ENCODE measurements at places on chromosomes 13 and 19.

DNA sequence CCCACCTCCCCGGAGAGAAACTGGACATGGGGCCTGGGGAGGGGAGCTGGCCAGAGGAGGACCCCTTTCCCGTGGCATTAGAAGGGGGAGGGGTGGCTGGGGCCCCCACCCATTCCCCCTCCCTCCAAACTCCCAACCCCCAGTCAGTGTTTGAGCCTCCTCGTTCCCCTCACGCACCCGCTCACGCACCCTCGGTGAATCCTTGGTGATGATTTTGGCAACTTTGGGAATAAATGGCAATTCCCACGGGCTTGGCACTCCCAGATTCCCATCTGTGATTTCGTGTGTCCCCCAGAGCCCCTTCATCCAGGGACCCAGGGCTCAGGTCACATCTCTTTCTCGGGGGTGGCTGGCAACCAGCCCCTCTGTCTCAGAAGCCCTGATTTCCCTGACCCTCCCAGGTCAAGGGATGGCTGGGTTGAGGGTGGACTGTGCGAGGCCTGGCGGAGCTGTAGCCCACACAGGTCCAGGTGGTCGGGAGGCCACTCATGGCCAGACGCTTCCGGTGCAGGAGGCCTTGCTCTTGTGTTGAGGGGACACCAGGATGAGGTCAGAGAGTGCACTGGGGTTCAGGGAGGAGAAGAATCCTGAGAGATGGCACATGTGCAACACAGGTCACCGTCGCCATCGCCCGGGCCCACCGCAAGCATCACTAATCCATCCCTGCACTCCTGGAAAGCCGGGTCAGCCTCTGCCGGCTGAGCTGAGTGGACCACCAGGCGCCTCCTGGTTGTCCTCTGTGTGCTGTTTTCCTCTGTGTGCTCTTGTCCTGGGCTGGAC is 20.7 kb downstream of the EPN1 start:
- DNase-seq, result no peak

- DNase-seq, result no peak
Measured at GRCh38 chr13:29577136-29578051, 18.1 kb downstream of the SLC7A1 start.

- DNase-seq, result no peak
Measured at GRCh38 chr19:41434450-41434849, 5.3 kb downstream of the DMAC2 start.

- DNase-seq, result no peak
Measured at GRCh38 chr19:58352760-58353671, at the start of gene A1BG. A1BG (minus strand) TSS chr19:58353492; CDS start chr19:58353437, 55 bp downstream.

DNA sequence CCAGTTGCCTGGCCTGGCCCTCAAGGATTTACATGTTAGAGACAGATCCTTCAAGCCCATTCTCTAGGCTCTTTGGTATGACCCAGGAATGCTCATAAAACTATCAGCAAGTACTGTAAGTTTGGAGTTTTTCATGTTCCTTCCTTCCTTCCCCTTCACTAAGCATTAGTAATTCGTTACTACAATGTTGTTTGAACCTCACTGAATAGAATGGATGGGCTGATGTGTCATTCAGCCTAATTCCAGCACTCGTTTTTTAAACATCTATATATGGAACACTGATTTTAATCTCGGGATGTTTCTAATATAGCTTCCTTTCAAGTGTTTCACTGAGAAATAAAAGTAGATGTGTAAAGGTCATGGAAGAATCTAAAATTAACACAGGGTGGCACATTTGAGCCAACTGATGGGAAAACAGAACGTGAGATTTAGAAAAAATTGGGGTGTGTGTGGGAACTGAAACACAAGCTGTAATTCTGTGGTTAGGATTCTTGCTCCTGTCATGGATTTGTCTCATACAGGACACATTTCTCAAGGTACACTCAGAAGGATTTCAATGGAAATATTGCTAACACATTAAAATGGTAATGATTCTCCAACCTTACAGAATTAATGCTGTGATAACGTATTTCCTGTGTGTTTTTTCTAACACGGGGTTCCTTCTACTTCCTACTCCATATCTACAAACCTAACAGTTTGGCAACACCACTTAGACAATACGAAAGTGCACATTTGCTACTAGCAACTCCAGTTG is 93.4 kb downstream of the FLT1 start:
- peak; percentile 43 for DNase-seq

DNA sequence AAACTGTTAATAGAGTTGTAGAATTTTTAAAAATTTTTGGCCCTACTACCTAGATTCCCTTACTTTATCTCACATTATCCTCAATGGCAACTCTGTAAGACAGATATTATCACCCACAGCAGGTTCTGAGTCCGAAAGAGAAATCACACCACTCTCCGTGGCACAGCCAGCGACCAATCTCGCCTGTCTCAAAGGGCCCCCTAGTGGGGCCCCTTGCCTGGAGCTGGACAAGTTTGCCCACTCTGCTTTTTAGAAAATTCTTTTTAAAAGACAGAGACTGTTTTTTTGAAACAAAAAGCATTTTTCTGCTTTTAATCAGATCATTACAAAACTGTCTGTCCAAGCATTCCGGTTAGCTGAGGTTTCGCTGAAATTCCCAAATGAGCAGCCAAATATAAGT is 21.7 kb downstream of the PHF11 start:
- DNase-seq, result peak; percentile 10

DNA sequence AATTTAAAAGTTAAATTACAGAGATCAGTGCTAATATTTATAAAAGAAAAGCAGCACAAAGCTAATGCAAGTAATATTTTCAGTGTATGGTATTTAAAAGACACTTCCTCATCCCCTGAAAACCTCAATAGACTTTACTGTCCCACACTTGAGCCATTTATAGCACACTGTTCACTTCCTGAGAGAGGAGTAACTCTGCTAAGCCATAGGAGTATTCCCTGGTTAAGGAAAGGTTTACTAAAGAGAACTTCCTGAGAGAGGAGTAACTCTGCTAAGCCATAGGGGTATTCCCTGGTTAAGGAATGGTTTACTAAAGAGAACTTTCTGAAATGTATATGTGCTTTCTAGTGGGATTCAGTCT is 159.4 kb downstream of the NHLRC3 start:
- no peak for DNase-seq

DNA sequence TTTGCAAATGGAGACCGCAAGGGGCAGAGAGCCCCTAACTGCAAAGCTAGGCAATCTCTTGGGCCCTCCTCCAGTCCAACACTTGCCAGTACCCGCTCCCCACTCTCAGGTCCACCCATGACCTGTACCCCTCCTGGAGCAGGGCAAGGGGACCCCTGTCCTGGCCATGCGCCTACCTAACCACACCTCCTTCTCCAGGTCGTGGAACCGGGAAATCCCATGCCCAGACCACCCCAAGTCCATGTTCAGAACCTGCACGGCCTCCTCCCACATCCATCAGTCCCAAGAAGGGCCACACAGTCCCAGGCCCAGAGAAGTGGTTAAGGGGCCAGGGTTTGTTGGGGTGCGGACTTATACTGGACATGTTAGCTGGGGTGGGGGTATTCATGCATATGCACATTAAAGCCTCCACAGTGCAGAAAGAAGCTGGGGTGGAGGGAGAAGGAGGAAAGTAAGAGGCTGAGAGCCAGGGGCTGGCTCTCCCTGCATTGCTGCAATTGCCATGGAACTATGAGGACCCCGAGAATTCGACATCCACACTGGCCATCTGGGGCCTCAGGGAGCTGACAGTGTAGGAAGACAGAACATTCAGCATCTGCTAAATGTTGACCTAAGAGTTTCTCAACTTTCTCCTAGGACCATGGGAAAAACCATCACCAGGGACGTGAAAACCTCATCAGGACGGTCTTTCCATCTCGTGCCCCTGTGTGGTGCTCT is 39.0 kb downstream of the HSPH1 start:
- no peak for DNase-seq

DNA sequence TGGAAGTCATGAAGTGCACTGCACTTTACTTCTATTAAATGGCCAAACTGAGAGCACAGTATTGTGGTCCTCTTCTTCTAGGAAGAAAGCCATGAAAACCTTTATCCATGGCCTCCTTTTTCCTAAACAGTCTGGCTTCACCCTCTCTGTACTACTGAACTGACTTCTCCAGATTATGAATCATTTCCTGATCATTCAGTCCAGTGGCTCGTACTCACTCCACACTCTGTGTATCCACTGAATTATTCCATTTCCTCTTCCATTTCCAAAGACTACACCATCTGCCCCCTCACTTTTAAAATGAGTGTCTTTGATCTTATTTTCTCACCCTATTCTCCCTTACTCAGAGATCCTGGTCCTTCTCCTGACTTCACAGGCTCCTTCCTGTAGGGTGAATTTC is 29.7 kb upstream of the FREM2 start:
- no peak for DNase-seq

DNA sequence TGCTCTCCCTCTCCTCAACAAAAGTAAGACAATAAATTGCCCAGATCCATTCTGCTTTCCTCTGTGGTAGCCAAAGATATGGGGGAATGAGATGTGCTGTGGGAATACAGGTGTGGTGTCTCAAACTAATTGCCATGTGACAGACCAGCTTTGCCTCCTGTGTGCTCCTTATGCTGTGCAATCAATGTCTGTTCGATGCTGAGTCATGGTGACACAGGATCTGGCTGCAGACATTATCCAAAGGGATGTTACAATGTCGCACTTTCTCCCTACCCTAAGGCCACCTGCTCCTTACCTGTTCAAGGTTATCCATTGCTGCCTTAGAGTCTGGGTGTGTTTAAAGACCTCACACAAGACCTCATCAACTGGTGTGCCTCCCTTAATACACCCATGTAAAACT is 32.5 kb downstream of the FGF14 start:
- no peak for DNase-seq

DNA sequence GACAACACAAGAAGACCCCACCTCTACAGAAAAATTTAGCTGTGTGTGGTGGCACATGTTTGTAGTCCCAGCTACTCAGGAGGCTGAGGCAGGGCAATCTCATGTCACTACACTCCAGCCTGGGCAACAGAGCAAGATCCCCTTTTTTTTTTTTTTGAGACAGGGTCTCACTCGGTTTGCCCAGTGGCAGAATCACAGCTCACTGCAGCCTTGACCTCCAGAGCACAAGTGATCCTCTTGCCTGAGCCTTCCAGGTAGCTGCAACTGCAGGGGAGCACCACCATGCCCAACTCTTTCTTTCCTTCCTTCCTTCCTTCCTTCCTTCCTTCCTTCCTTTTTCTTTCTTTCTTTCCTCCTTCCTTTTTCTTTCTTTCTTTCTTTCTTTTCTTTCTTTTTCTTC is 4.2 kb upstream of the CLEC4G start:
- DNase-seq, result no peak

GRCh38 chr13:26300140-26300539 is 46.2 kb downstream of the CDK8 start:
- DNase-seq, result no peak

GRCh38 chr13:44433863-44434765 is 60.5 kb downstream of the SERP2 start:
- DNase-seq, result no peak

GRCh38 chr19:18174983-18175382 is 1.4 kb downstream of the IFI30 start:
- DNase-seq, result no peak

- no peak for DNase-seq
Measured at GRCh38 chr13:40490086-40490758, 176.2 kb downstream of the FOXO1 start.

- DNase-seq, result peak; percentile 48
Measured at GRCh38 chr19:29966588-29967249, 24.7 kb downstream of the URI1 start.

GRCh38 chr19:51224163-51224641 is 678 bp upstream of the CD33 start:
- DNase-seq, result no peak

- DNase-seq, result no peak
Measured at GRCh38 chr13:97215325-97215724, 6.8 kb upstream of the MBNL2 start.

- no peak for DNase-seq
Measured at GRCh38 chr13:110419381-110419791, 112.3 kb downstream of the COL4A2 start.

- DNase-seq, result no peak
Measured at GRCh38 chr13:110989331-110989730, 74.5 kb upstream of the ANKRD10 start.

DNA sequence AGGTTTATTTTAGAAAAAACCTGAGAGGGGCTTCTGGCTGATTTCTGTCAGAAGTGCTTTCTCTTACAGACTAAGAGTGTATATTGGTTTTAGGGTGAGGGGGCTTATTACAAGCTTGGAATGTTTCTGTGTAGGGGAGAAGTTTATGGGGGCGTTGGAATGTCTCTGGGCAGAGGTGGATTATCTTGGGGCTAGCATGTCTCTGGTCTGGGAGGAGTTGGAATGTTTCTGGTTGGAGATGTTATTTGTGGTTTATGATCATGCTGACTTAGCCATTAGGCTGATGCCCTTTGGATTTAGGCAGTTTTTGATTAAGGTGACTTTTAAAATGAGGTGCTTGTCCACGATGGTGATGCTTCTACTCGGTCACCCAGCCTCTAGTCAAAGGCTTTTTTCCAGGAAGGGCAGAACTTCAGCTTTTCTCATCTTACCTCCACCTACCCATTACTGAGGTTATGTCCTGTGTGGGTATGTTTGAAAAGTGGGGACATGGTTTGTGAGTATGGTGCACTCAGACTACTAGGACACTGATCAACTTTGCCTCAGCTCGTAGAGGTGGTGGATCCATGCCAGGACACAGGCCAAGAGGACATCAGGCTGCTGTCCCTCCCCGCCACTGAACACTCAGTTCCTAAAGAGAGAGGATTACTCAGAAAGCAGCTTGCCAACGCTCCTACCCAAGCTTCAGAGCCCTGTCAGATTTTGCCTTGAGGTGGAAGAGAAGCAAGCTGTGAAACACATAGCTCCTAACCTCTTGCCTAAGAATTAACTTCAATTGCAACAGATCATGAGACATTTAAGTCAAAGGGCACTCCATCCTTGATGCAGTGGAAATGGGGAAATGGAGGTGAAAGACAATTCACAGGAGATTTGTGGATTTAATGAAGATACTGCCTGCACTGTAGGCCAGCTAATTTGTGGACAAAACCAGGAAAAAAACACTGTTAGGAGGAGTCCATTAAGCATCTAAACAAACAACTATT is 63.6 kb downstream of the ZNF44 start:
- DNase-seq, result no peak

DNA sequence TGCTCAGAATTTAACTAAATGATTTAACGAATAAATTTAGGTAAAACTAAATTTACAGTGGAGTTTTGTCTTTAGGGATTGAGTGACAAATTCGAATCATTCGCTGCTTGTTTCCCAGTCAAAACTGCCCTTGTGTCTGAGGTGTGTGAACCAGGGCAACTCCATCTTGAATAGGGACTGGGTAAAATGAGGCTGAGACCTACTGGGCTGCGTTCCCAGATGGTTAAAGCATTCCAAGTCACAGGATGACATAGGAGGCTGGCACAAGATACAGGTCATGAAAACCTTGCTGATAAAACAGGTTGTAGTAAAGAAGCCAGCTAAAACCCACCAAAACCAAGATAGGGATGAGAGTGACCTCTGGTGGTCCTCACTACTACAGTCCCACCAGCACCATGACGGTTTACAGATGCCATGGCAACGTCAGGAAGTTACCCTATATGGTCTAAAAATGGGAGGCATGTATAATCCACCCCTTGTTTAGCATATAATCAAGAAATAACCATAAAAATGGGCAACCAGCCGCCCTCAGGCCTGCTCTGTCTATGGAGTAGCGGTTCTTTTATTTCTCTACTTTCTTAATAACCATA is 10.2 kb upstream of the ANKRD10 start:
- DNase-seq, result no peak

GRCh38 chr13:40580566-40581276 is 85.7 kb downstream of the FOXO1 start:
- no peak for DNase-seq

Measured in GM12865 (cell line).